Neuronal stem cell (in vitro differentiated cells): ENCODE measurements at places on chromosomes 2 and 18.

DNA sequence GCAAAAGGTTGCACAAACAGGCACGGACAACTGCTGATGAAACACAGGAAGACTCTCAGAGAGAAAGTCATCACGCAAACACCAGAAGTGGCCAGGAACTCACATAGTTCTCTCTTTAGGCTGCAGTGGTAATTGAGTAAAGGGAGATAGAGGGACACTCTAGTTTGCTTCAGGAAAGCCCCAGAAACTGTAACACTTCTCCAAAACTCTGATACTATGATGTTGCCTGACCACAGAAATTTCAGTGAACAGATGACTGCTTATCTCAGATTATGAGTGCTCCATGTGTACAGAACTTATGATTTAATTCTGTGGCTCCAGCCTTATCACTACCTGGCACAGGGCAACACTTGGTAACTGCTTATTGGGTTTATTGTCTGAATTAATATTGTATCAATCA lies 311.5 kb upstream of the GYPC start:
- H3K4me1 ChIP-seq = no peaks in the 10 kb centered on the region
- H3K4me3 ChIP-seq = no peak overlapping the region
- H3K27me3 ChIP-seq = no peaks in the 10 kb centered on the region
- no peak overlapping the region for H3K27ac ChIP-seq

DNA sequence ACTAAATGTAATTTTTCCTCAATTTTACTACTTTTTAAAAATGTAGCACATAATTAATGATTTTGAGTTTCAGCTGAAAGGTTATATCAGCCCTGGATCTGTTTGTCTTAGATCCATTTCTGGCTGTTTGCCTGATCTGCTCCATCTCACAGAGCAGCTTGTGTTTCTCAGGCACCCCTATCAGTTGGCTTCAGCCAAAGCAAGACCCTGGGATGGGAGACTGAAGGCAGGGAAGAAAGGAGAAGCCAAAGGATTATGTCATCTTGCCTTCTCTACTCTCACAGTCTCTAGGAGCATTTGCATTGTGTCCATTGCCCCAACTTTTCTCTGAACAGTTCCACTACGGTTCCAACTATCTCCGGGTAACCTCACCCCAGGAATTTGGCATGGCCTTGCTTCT lies 110.5 kb downstream of the CCDC148 start:
- H3K27ac ChIP-seq = no peak overlapping the region
- H3K27me3 ChIP-seq = no peaks in the 10 kb centered on the region
- H3K36me3 ChIP-seq = no peaks in the 10 kb centered on the region

DNA sequence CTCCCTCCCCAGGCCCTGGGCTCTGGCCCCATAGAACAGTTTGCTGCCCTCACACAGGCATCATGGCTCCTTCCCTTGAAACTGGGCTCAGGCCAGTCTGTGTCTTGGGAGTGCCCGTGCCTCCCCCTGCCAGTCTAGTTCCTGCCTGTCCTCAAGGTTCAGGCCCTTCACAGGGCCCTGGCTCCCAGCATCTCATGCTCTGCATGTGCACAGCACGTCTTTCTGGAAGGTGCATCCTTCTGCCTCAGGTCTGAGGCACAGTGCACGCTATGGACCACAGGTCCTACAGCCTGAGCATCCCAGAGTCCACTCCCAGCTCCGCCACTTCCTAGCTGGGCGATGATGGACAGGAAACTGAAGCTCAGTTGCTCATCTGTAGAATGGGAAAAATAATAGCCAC lies 35.6 kb upstream of the FOSL2 start:
- H3K4me1 ChIP-seq = peaks cover 15% of the 10 kb centered on the region
- no peaks in the 10 kb centered on the region for H3K27me3 ChIP-seq
- H3K36me3 ChIP-seq = no peaks in the 10 kb centered on the region
- no peak for DNase-seq

GRCh38 chr18:62616331-62616805 lies 93.5 kb downstream of the ZCCHC2 start:
- H3K36me3 ChIP-seq = no peaks in the 10 kb centered on the region
- H3K4me1 ChIP-seq = peaks cover 10% of the 10 kb centered on the region
- H3K27ac ChIP-seq = no peak overlapping the region
- H3K27me3 ChIP-seq = no peaks in the 10 kb centered on the region

- no peak overlapping the region for H3K27ac ChIP-seq
- H3K27me3 ChIP-seq = no peaks in the 10 kb centered on the region
- peaks cover 1% of the 10 kb centered on the region for H3K4me1 ChIP-seq
- H3K4me3 ChIP-seq = no peak overlapping the region
- no peaks in the 10 kb centered on the region for H3K36me3 ChIP-seq
Measured at GRCh38 chr2:75870651-75871137, 160.0 kb upstream of the GCFC2 start.

GRCh38 chr2:16407358-16407757 lies 258.3 kb downstream of the CYRIA start:
- no peaks in the 10 kb centered on the region for H3K36me3 ChIP-seq
- H3K27me3 ChIP-seq = no peaks in the 10 kb centered on the region
- no peak overlapping the region for H3K4me3 ChIP-seq
- no peak for DNase-seq
- H3K27ac ChIP-seq = peak overlapping the region; percentile 41
- H3K4me1 ChIP-seq = peaks cover 21% of the 10 kb centered on the region
